MG63 (cell line): ENCODE measurements at places on chromosomes 7 and 10.

DNA sequence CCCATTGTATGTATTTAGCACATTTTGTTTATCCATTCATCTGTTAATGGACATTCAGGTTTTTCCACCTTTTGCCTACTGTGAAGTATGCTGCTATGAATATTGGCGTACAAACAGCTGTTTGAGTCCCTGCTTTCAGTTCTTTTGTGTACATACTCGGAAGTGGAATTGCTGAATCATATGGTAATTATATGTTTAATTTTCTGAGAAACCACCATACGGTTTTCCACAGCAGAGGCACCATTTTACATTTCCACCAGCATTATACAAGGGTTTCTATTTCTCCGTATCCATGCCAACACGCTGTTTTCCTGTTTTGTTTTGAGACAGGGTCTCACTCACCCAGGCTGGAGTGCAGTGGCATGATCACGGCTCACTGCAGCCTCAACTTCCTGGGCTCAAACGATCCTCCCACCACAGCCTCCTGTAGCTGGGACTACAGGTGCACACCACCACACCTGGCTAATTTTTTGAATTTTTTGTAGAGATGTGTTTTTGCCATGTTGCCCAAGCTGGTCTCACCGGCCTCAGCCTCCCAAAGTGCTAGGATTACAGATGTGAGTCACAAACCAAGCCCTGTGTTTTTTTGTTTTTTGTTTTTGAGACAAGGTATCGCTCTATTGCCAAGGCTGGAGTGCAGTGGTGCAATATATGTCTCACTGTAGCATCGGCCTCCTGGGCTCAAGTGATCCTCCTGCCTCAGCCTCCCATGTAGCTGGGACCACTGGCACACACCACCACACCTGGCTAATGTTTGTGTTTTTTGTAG lies 22.1 kb upstream of the FBXW4 start:
- DNase-seq, result no peak

DNA sequence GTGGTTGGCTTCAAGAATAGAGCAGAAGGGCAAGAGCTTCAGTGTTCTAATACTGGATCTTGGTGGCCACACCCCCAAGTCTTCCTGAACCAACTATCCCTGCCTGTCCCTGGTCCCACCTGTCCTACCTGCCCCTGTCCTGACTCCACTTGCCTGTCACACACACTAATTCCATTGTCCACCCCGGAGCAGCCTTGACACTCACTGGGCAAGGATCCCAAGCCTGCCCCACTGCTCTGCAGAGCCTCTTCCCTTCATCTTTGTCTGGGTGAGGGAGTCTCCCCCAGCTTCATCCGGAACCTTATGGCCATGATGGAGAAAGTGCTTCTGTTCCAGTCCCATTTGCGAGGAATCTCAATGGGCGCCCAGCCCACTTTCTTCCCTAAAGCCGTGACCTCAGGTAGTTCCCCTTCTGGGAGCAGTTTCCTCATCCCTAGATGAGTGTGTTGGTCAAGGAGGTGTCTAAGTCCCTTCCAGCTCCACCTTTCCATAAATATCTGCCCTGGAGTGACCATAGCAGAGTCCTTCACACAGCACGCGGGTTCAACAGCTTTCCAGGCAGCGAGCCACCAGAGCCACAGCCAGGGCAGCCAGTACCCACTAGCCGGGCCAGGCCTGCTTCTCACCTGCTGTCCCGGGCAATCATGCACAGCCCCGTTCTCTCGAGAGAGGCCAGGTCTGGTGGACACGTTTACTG lies 61.5 kb downstream of the VIPR2 start:
- no peak for DNase-seq

- no peak for DNase-seq
Observed at GRCh38 chr7:96827701-96828100, 118.1 kb upstream of the SEM1 start.

DNA sequence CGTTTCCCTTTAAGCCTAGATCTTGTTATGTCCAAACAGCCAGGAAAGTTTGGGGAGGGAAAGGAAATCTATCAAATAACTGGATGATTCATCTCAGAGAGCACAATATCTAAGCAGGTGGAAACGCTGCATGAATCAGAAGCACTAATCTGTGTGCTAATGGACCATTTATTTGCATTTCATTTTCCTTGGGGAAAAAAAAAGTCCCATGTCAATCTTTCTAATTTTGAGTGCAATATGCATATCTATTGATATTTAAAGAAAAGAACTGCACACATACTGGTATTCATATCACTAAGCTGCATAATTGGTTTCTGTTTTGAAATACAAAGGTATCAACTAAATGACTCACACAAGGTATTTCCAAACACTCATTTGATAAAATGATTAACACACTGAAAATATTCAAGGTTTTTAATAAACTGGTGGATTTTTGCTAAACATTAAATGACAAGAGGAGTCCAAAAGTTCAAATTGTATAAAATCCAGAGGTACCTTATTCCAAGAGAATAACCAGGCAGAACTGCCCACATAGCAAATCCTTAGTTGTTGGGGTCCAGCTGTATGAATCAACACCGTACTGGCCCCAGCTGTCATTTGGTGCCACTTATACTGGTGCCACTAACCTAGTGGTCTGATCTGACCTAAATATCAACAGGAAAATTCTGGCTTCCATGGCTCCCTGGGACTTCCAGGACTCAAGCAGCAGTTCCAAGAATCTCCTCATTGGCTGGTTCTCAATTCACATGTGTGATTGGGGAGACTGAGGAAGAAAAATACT lies 122.2 kb upstream of the SP4 start:
- no peak for DNase-seq

GRCh38 chr7:157425137-157425731 lies 88.4 kb downstream of the DNAJB6 start:
- no peak for DNase-seq

GRCh38 chr7:24384362-24385030 lies 100.5 kb downstream of the NPY start:
- no peak for DNase-seq
